ENCODE measurements at places on chromosomes 5 and 9. TPM values are rescaled to one million over a fixed set of nuclear protein-coding genes. Genes with fewer than 3 reads are reported as not detected.

DNA sequence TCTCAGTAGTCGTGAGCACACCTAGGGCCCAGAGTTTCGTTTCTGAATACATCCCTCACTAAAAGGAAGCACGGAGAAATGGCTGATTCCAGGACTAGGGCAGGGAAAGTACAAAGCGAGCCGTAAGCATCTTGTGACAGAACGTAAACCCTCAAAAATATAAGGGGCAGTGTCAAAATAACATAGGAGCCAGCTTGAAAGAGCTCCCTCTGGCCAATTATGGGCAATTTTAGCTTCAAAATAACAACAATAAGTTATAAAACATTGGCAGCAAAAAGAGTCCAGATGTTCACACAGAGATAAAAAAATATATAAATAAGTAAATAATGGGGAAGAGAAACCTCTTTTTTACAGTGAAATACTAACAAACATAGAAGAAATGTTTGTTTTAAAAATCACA lies 18.5 kb upstream of the GLIS3 start:
- DNase-seq = no peak

- DNase-seq = no peak
Observed at GRCh38 chr5:93611976-93612854, 29.2 kb downstream of the NR2F1 start.

GRCh38 chr5:6712142-6712576 lies 1.1 kb upstream of the TENT4A start:
- DNase-seq = no peak

- DNase-seq = peak; percentile 52
Observed at GRCh38 chr9:96135076-96135752, 166.8 kb downstream of the HSD17B3 start.

GRCh38 chr5:92222449-92222848 lies 839.3 kb upstream of the ARRDC3 start:
- peak; percentile 32 for DNase-seq

GRCh38 chr5:32734827-32735378 lies 23.8 kb downstream of the NPR3 start:
- no peak for DNase-seq

DNA sequence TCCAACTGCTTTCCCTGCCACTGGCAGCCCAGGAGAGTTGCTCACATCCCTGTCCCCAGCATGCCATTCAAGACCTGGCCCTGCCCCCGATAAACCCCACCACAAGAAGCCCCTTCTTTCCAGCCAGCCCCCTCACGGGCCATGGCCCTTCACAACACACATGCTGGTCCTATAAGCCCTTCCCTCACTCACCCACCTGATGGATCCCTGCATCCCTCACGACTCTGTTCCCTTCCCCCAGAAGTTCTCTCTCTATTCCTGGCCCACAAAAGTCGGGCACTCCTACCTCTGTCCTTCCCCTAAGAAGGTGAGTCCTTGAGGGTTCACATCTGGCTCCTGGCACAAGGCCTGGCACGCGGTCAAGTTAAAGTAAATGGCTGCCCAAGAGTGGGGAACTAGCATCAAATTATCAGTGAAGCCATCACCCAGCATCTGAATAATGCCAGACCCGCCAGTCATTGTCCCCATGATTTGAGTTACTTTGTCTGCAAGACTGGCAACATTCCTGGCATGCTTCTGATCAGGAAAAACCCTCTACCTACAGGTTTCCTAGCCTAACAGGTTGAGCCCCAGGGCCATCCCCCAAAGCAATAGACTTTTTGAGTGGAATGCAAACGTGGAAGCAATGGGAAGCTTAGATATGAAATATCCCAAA lies 65.9 kb downstream of the CRB2 start:
- DNase-seq = peak; percentile 81

GRCh38 chr5:107597247-107597646 lies 73.5 kb downstream of the EFNA5 start:
- no peak for DNase-seq

- DNase-seq = no peak
Observed at GRCh38 chr9:127523312-127523851, 72.1 kb downstream of the LRSAM1 start.

GRCh38 chr5:179416114-179416822 lies 71.0 kb upstream of the ADAMTS2 start:
- DNase-seq = no peak

GRCh38 chr5:40775846-40776657 lies 20.3 kb upstream of the TTC33 start:
- no peak for DNase-seq

DNA sequence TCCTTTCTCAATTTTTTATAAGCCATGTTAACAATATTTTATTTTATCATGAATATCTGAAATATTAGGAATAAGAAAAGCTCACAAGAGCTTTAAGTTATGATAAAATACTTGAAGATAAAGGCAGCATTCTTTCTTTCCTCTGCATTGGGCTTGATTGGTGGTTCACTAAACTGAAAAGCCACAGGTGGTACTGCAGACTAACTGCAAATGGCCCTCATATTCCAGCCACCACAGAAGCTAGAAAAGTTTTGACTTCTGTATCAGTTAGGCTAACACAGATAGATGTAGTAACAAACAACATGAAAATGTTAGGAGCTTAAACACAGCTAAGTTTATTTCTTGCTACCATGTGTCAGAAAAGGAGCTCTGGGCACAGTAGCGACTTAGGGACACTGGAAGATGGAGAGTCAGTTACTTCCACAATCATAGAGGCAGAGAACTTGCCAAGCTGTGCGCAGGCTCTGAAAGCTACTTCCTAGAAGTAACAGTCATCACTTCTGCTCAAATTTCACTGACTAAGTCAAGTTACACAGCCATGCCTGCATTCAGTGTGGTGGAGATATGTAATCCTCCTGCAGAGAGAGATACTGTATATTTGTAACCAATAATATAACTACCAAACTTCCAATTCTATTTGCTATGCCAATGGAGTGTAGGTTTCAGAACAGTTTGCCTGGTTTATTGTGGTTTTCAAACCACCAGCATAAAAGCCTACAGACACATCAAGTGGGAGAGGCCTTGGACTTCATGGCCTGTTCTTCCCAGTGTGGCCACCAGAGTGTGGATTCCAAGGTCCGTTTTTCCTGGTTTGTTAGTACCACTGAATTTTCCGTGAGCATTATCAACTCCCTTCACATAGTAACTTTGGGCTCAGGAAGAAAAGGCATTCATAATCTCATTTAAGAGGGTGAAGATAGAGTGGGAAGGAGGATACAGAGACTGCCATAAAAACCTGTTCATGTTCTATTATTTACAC lies 268.3 kb downstream of the PJA2 start:
- DNase-seq = no peak

- DNase-seq = no peak
Observed at GRCh38 chr5:147560718-147561331, 51.0 kb upstream of the DPYSL3 start.

The UGT3A1 gene
- total RNA-seq = 0.23 TPM

The DAB2IP gene
- total RNA-seq = 68.0 TPM

Data from lower leg skin (tissue), 4 donors.